ENCODE measurements at places on chromosomes 1 and 21. TPM values are rescaled to one million over a fixed set of nuclear protein-coding genes. Genes with fewer than 3 reads are reported as not detected.

DNA sequence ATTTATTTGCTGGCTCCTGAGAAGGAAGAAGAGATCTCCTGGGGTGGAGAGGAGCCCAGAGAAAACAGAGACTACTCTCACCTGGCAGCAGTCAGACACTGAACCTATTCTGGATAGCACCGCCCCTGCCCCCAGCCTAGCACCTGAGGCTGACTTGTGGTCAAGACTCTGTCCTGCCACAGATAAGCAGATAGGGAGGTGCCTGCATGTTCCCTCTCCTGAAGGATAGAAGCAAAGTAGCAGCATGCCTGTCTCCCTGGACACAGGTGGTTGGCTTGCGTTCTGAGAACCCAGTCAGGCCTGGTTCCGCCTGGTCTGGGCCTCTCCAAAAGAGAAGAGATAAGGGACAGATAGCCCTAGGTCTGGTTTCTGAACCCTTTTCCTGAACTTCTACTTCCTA lies 1.3 kb upstream of the EFNA3 start:
- DNase-seq: no peak

GRCh38 chr1:239550178-239550577 lies 163.8 kb downstream of the CHRM3 start:
- DNase-seq: no peak

- DNase-seq: no peak
These were observed 256.8 kb downstream of the FAF1 start for GRCh38 chr1:50703240-50703639.

DNA sequence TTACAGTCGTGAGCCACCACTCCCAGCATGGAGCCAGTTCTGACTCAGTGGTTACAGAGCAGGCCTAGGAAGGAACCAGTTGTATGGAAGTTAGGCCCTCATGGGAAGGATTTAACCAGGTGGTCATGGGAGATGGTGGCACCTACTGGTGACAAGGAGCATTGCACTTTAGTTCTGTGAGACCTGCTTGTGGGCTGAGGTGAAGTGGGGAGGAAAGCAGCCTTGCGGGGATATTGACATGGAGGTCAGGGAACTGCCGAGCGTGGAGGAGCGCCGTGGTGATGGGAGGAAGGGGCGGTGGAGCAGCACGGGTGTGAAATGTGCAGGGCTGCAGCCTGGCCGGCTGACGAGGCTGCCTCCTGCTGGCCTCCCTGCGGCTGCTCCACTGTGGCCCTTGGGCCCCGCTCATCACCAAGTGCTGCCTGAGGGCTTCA lies 100.4 kb downstream of the GALNT2 start:
- DNase-seq: no peak

GRCh38 chr1:159012495-159012894 lies 2.8 kb downstream of the IFI16 start:
- DNase-seq: no peak

DNA sequence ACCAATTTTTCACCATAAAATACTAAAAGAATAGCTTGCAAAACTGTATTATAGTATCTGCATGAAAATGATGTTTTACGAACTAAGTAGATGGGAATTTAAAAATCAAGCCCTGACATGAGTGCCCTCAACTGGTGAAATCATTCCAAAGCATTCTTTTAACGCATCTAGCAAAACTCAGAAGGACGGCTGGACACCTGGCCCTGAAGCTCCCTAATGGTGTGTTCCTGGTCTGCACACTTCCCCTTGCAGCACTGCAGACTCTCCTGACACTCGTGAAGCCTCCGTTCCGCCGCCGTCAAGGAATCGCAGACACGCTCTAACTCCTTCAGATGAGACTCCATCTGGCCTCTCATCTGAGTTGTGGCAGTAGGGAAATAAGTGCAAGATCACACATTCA lies 39.9 kb downstream of the ODF2L start:
- no peak for DNase-seq

DNA sequence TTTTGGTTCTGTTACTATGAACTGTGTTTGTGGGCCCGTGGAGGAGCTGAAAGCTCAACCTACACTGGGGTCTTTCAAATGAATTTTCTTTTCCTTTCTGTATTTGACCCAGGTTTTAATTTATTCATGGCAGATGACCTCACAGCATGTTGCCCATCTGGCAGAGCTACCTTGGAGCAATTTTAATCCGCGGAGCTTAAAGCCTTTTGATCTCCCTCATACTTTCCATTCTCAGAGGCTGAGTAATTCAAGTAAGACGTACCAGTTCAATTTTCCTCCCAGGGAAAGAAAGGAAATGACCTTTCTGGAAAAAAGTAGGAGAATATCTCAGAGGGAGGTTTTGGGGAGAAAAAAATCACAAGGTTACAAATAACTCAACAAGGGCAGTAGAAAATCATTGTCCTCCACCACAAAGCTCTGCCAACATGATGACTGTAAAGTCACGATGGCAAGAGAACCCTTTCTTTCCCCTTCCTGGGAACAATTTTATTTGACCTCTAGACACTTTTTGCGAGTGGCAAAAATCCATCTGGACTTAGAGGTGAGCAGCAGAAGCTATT lies 21.6 kb upstream of the PCP4 start:
- no peak for DNase-seq

GRCh38 chr1:154941333-154942013 lies 5.0 kb upstream of the PMVK start:
- DNase-seq: no peak

CHIA gene
- polyA plus RNA-seq: not detected

DNA sequence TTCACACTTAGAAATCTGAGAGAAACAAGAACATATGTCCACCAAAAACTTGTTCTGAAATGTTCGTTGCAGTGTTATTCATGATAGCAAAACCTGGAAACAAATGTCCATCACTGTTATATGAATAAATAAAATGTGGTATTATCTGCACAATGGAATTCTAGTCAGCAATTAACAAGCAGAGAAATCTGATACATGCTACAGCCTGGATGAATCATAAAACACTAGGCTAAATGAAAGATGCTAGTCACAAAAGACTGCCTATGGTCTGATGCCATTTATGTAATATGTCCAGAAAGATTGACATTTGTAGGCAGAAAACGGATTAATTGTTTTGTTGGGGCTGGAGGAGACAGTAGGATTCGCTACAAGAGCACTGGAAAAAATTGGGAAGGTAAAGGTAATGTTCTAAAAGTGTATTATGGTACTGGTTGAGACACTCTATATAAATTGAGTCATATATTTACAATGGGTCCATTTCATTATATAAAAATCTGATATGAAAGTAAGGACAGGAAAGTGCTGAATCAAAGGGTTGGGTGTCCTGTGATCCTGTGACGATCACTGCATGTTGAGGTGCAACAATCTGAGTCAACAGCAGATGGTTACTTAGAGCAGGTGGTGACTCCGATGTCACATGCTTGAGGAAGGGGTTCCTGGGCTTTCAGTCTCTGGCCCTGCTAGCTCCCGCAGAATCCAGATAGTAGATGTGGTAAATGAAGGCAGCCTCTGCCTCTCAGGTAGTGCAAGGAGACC lies 102.1 kb upstream of the NBPF4 start:
- DNase-seq: no peak

S100A9 gene
- polyA plus RNA-seq: 471 TPM

GRCh38 chr1:59026472-59026948 lies 242.7 kb upstream of the JUN start:
- no peak for DNase-seq

GRCh38 chr21:22416555-22416954 lies 1418.3 kb downstream of the NCAM2 start:
- DNase-seq: no peak

C1orf94 gene
- not detected for polyA plus RNA-seq

DNA sequence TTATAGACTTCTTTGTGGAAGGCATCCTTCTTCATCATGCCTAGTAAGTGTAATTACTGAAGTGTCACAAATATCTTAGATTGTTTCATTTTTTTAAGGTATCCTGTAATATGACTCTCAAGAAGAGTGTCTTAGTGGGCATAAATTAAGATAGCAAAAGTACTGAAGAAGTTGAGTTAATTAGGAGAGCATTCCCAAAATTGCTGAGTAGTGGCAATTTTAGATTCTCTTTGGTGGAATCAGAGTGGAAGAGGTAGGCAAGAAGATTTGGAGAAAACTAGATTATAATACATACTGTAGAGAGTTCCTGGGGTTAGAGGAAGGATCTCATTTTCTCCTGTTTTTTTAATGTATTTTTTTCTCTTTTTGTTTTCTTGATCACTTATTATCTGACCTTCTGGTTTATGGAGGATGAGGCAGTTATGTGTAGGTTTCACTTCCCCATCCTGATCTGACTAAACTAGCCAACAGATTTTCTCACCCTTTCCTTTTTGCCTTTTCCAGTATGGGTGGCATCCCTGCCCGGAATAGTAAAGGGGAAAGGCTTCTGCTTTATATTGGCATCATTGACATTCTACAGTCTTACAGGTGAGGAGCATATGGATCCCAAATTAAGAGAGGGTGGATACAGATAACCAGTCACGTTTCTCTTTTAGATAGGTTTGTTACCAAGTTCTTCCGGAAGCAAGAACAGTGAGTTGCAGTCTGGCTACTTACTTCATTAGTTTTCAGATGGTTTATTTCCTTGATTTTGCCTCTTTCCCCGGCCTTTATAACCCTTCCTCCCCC lies 16.7 kb upstream of the PSMD4 start:
- no peak for DNase-seq

OR14A2 gene
- not detected for polyA plus RNA-seq

GRCh38 chr1:67228791-67229190 lies 62.5 kb downstream of the IL23R start:
- DNase-seq: no peak

DNA sequence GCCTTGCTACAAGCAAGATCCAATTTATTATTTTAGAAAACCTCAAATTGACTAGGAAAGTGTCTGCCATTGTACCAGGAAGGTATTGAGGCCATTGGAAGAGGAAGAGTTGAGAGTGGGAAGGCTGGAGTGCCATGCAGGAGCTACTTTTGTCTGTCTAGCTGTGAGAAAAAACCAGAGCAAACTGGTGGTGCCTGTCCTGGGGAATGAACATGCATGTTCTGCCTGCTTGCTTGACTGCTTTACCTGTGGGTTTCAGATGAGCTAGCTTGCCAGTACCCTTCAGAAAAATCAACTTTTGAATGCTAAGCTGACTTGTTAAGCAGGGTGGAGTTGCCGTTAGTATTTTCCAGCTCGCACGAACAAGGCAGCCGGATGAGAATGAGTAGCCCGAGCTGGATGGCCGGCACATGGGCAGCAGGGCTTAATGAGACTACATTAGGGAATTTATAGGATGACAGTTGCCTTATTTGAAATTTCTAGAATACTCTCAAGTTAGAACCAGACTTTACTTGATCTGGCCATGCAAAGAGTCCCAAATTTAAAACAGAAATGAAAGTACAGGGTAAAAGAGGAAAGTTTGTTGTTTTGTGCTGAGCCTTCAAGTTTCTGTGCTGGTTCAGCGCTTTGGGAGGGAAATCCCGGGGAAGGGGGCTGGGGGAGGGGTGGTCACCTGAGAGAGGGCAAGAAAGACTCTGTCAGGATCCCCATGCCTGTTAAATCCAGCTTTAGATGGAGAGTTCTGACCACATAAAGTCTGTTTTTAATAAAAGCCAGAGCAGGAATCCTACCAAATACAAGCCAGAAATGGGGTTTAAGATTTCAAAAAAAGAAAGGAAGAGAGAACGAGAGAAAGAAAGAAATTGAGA lies 29.6 kb upstream of the C1orf105 start:
- DNase-seq: no peak

DNA sequence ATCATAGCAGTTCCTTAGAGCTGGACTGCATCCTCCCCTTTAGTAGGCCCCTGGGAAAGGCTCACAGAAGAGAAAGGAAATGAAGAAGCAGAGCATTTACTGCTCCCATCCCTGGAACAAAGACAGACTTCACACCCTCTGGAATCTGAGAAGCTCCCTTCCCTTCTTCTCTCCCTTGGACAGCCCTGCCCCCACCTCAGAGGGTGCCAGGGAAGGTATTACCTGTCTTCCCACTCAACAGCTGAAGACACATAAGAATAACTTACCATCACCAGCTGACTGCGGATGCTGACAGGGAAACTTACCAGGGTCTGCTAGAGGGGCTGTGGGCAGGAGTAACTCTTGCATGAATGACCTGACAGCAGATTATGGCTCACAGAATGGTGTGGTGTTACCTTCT lies 14.1 kb upstream of the FAAH start:
- no peak for DNase-seq

DNA sequence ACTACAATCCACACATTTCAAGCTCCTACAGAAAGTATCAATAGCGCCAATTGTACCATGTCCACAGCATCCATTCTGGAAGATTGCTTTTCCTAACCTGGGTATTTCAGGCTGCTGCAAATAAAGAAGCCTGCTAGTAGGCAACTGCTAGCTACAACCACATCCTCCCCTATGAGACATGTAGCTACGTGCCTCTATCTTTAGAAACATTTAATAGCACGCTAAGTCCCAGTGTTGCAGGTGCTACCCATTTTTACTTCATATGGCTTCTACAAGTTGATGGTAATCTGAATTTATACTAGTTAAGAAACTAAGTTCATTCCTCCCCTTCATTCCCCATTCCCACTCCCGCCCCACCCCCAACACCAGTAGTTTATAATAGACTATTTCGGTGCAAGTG lies 7.4 kb upstream of the AMPD1 start:
- no peak for DNase-seq

CFAP141 gene
- not detected for polyA plus RNA-seq

DNA sequence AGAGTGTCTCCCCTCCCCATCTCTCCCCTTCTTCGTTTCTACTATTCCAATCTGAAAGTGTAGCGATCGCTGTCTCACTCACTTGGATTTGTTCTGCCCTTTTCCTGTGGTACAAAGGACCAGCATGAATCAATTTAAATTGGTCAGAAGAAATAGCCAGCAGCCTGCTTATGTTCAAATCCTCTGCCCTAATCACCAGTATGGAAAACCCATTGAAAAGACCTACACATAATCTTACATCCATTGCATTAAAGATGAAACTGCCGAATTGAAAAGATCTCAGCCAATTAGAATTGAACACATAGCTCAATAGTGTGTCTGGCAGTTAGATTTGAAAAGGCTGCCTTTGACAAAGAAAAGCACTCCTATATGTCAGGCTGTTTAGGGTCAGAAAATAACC lies 122.6 kb downstream of the TNNI3K start:
- DNase-seq: no peak

DNA sequence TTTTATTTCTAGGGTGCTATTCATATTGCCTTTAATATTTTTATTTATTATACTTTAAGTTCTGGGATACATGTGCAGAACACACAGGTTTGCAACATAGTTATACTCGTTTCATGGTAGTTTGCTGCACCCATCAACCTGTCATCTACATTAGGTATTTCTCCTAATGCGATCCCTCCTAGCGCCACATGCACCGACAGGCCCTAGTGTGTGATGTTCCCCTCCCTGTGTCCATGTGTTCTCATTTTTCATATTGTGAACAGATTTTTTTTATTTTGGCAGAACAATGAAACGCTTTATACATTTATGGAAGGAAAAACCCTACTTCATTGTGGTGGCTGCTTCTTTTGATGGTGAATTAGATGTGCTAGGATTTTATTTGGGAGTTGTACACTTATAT lies 14.4 kb upstream of the USH2A start:
- no peak for DNase-seq
